AG20443 (cell line): ENCODE measurements at places on chromosomes 2 and 18.

GRCh38 chr2:215358312-215358845, 46.5 kb downstream of the ATIC start:
- DNase-seq = no peak

DNA sequence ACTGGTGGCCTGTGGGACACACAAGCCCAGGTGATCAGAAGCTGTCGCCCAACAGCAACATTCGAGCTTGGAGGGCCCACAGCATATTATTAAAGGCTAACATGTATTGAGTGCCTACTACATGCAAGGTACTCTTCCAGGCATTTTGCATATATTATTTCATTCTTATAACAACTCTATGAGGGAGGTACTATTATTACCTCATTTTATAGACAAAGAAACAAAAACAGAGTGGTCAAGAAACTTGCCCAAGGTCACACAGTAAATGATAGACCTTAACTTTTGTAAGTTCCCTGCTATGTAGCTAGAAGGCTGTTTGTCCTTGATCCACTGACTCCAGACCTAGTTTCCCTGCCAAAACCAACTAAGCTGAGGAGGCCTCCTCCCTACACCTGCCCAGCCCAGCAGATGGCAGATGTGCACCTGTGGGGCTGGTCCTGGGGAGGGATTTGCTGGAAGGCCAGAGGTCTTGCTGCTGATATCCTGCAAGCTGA, 35.7 kb downstream of the KANSL3 start:
- no peak for DNase-seq

DNA sequence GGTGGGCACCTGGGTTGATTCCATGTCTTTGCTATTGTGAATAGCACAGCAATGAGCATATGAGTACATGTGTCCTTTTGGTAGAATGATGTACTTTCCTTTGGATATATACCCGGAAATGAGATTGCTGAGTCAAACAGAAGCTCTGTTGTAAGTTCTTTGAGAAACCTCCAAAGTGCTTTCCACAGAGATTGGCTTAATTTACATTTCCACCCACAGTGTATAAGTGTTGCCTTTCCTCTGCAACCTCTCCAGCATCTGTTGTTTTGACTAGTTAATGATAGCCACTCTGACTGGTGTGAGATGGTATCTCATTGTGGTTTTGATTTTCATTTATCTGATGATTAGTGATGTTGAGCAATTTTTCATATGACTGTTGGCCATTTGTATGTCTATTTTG, 194.8 kb downstream of the ZNF804A start:
- no peak for DNase-seq

- no peak for DNase-seq
Measured at GRCh38 chr18:44123743-44124142, 556.9 kb upstream of the SETBP1 start.

DNA sequence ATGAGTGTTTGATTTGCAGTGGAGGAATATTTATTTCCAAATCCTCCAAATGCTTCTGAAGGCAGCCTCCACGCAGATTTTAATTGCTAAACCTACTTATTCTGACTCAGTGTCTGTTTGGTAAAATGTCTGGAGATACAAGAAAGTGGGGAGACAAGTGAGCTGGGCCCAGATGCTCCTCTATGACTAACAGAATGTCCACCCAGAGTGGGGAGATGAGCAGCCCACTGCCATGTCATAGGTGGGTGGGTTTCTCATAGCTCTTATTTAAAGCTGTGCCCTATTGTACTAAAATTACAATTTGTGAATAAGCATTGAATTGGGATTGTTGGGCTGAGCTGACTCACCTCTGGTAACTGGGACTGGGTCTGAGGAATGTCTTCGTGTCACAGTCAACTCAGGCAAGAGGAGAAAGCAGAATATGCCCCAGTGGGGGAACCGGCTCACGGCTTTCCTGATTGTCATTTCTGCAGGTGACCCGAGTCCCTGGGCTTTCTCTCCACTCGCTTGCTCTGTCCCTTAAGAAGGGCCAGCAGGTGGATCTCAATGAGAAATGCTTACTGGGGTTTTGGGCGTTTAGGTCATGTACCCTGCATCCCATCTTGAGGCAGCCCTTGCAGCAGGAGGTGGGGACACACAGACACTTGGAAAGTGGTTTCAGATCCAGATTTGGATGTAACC, 116.3 kb upstream of the SPRED2 start:
- DNase-seq = no peak

GRCh38 chr2:22821458-22821857, 563.5 kb upstream of the KLHL29 start:
- no peak for DNase-seq

DNA sequence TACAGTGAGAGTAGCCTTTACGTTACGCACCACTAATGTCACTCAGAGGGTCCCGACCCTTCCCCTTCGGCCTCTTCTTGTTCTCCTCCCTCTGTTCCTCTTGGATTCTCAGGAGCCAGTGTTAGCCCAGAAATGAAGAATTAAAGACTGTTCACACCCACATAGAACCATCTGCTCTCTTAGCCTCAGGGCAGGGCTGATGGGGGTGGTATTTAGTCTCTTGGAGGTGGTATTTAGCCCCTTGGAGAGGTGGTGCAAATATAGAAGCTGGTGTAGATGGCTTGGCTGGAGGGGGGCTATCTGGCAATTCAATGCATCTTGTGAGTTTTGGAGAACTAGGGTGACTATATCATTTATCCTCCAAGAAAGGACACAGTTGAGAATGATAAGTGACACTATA, 286.5 kb downstream of the PRKCE start:
- DNase-seq = no peak

- no peak for DNase-seq
Measured at GRCh38 chr2:120760446-120761135, 24.9 kb downstream of the GLI2 start.

DNA sequence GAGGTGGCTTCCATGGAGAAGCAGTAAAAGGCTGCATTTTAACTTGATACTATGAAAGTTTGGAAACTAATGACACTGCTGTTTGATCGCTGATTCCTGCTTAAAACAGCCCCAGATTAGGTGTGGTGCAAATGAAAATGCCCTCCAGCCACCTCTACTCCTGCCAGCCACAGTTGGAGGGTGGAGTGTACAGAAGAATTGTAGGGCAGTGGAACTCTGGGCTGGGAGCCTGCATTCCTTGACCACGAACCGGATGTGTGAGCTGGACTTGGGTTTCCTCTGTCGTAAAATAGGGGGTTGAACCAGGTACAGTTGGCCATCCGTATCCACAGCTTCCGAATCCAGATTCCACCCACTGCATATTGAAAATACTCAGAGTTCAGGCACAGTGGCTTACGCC, 84.6 kb upstream of the RFX8 start:
- peak; percentile 62 for DNase-seq

DNA sequence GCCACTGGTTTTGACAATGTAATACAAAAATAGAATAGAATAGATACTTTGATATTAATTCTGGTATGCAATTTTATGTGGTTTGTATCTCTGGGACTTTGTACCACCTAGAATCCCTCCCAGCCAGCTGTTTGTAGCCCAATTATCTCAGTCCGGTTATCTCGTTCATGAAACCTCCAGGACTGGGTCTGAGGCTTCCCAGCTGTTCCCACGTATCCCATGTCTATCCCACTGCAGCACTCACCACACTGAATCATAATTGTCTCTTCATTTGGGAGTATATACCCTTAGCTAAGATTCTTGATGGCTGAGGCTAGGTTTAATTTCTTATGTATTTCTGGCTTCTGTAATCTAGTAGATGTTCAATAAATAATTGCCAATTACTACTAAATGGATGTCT, 104.4 kb upstream of the MAPRE2 start:
- DNase-seq = no peak

DNA sequence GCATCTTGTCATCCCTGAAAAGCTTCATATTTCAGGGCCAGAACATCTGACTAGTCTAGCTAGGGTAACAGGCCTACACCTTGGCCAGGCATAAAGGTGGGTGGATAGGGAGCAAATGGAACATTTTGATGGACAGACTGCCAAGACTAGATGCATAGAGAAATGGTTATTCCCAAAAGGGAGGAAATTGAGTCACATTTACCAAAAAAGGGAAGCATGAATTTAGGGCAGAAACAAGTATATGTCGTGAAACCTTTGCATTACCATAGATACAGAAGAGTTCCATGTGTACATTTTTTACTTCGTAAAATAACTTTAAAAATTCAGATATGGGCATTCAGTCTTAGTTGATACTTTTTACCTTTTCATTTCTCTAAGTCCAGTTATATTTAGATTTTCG, 101.3 kb upstream of the ZEB2 start:
- no peak for DNase-seq

GRCh38 chr2:236940916-236941520, 144.7 kb upstream of the COPS8 start:
- DNase-seq = no peak

DNA sequence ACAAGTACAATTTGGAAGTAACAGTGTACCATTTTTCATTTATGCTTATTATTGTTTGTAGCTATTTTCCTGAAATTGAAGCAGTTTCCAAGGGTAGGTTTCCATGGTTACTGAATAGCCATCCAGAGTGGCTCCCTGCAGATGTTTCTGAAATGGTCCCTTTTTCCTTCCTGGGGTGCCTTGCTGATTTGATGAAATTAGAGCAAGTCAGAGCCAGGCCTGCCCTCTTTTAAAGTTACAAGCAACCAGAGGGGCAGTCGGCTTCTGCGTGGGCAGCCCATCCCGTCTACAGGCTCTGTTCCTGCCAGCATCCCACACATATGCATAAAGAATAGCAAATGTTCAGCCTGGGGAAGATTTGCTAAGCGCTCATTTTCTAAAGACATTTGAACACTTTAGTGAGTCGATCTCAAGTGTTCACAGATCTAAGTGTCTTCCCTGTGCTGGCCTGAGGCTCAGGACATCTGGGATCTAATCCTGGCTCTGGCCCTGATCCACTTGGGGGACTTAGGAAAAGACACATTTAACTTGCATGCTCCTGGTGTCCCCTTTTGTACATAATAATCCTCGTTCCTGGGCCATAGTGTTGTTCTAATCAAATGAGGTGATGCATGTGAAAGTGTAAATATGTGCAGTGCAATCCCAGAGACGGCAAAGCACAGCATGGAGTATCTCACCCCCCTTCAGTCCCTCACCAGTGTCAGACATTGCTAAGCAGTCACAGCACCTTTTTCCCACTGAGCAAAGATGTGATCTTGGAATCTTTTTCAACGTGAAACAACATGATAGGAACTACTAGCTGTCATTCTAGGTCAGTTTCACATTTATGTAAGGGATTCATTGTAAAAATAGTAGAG, 92.2 kb downstream of the STPG4 start:
- no peak for DNase-seq

GRCh38 chr2:109724533-109725460, 69.3 kb upstream of the RGPD5 start:
- no peak for DNase-seq

DNA sequence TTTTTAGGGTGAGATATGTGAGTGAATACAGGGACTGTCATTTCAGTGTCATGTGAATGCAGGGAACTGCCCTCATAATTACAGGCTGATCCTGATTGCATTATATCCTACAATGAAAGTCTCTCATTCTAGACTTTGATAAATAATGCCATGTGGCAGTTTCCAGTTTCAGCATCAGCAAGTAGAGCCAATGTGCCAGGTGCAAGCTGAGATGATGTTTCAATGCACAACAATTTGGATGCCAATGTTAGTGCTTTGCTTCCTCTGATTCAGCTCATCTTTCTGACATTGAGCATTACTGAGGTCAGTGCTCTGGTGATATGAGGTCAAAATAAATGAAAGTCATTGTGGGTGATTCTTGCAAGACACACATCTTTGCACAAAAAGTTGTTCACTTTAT, 63.7 kb upstream of the TFPI start:
- DNase-seq = no peak

DNA sequence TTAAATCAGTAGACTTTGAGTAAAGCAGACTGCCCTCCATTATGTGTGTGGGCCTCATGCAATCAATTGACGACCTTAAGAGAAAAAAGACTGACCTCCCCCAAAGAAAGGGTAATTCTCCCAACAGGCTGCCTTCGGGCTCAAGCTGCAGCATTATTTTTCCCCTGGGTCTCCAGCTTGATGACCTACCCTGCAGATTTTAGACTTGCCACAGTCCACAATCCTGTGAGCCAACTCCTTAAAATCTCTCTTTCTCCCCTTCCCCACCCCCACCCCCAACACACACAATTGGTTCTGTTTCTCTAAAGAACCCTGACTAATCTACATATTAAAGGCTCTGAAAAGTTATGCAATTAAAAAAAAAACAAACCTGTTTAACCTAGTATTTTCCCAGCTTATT, 89.4 kb downstream of the RNF152 start:
- DNase-seq = no peak

- DNase-seq = no peak
Measured at GRCh38 chr2:86281066-86281700, 56.2 kb downstream of the REEP1 start.

- DNase-seq = peak; percentile 15
Measured at GRCh38 chr18:26526128-26526965, 22.0 kb downstream of the KCTD1 start.

- DNase-seq = peak; percentile 68
Measured at GRCh38 chr2:25161055-25161781, 7.2 kb downstream of the POMC start.

- no peak for DNase-seq
Measured at GRCh38 chr2:192535956-192536921, 341.5 kb upstream of the TMEFF2 start.

GRCh38 chr2:141523199-141523598, 607.6 kb downstream of the LRP1B start:
- no peak for DNase-seq

DNA sequence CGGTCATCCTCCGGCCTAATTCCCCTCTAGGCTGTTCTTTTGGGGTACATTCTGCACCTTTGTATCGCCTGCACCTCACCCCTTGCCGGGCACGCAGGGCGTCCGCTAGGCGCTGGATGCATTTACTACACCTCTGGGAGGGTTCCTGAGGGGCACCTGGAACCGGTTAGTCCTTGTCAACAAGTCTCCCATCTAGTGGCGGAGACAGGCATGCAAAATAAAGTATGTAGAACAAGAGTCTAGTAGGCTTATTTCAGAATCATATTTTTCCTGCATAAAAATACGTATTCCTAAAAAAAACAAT, 705 bp upstream of the TEX261 start:
- peak; percentile 29 for DNase-seq

- DNase-seq = no peak
Measured at GRCh38 chr18:24111936-24112335, 26.9 kb upstream of the CABYR start.

DNA sequence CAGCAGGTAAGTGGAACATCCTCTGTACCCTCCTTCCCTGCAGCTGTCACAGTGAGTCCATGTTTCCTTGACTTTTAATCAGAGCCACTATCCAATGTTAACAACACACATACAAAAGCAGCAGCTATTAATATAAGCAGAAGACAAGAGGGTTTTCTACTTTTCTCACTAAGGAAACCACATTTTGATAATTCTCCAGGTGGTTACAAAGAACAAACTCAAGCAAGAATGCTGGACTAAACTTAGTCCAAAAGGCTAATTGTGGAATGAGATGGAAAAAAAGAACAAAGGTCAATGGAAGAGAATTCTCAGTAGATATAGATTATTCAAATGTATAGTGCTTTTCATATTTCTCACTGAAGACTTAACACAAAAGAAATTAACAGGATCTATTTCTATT, 176.9 kb upstream of the SLC39A10 start:
- DNase-seq = no peak

GRCh38 chr2:31008561-31009114, 129.6 kb downstream of the GALNT14 start:
- DNase-seq = no peak
